ENCODE measurements at places on chromosomes 7 and 10.

- no peak for DNase-seq
Observed at GRCh38 chr10:28250782-28251181, 52.1 kb downstream of the MPP7 start.

DNA sequence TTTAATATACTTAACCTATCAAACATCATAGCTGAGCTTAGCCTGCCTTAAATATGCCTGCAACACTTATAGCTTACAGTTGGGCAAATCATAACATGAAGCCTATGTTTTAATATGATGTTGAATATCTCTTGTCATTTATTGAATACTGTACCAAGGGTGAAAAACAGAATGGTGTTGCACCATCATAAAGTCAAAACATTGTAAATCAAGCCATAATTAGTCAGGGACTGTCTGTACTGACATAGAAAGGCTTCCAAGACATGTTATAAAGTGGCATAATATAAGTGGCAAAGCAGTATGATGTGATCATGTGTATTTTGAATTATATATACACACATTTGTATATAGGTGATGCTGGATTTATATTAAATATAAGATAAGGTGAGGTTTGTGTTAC lies 140.0 kb downstream of the ZEB1 start:
- DNase-seq, result no peak

DNA sequence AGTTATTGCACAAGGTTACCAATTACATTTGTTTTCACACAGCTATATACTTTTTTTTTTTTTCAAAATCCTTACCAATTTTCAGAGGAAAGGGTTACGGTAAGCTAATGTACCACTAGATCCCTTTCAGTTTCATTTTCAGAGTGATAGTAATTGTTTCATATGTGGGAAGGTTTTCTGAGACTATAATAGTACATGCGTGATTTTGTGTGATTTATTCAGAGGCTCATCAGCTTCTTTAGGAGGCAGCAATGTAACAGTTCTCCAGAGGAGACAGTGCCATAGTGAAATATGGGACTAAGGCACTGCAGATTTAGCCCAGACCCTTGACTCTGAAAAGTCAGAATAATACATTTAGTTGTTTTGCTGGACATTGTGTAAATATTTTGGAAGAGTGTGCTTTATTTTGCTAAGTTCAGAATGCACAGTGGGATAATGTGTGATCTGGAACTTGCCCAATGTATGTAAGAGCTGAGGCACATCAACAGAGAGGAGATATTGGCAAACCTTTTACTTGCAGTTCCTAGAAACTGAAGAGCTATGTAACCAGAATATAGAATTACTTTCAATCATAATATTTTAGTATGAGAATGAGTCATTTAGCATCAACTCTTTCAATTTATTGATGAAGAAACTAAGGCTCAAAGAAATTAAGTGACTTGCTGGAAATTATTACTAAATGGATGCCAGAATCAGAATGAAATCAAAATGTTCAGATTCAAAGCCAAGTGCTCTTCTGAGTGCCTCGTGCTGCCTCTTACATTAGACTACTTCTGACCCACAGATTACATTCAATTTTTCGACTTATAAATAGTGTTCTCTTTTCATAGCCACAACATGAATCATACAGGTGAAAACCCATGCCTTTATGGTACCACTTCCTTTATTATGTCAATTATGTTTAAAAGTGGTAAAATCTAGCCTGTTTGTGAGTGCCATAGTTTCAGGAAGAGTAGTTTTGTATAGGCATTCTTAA lies 207.7 kb upstream of the TEX47 start:
- no peak for DNase-seq

DNA sequence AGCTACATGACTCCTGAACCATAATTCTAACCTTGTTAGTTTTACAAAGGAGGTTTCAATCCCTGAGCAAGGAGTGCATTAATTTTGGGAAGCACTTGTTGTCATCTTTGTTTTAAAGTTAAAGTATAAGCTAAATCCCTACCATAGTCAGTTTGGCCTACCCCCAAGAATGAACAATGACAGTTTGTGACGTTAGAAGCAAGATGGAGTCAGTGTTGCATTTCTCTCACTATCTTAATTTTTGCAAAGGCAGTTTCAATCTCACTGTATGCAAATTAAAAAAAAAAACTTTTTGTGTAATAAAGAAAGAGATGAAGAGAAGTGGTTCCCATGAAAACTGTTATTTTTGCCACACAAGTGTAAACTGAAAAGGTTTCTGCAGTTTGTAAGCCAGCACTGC lies 50.7 kb upstream of the PIK3AP1 start:
- no peak for DNase-seq

DNA sequence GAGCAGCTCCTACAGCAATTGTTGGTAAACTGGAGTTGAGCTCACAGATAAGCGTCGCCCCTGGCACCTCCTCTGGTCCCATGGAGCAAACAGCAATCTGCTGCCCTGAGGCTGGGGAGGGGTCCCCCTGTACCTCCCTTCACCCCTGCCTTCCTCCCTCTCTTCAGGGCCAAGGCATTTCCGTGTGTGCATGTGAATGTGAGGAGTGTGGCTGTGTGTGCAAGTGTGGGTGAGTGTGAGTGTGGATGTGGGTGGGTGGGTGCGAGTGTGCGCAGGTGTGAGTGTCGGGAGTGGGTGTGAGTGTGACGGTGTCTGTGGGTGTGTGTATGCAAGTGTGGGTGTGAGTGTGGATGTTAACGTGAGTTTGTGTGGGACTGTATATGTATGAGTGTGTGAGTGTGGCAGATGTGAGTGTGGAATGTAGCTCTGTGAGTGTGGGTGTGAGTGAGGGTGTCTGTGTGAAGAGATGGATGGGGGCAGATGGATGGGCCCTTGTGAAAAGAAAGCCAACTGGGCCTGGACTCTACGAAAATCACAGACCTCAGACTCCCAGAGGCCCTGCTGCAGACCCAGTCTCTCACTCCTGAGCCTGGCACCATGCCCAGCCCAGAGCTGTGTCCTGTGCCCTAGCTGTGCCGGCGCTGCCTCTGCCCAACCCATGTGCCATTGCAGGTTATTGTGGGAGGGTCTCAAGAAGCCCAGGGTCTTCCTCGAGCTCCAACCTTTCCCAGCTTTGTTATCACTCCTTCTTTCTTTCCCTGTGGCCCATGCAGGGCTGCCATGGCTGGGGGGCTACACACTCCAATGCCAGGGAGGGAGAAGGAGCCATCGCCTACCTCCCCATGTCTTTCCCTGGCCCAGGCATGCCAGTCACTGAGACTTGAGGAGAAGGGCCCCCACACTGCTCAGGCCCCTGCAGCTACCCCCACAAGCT lies 73.9 kb downstream of the GRID1 start:
- DNase-seq, result no peak

- no peak for DNase-seq
Observed at GRCh38 chr7:3733541-3734140, 432.6 kb downstream of the SDK1 start.

- DNase-seq, result no peak
Observed at GRCh38 chr7:138257459-138258196, 181.4 kb downstream of the AKR1D1 start.

DNA sequence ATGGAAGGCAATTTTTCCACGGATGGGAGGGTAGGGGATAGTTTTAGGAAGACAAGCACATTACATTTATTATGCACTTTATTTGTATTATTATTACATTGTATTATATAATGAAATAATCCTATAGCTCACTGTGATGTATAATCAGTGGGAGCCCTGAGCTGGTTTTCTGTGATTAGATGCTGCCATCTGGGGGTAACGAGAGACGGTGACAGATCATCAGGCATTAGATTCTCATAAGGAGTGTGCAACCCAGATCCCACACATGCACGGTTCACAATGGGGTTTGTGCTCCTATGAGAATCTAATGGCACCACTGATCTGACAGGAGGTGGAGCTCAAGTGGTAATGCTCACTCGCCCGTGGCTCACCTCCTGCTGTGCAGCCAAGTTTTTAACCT lies 103.9 kb upstream of the STK17A start:
- DNase-seq, result no peak

DNA sequence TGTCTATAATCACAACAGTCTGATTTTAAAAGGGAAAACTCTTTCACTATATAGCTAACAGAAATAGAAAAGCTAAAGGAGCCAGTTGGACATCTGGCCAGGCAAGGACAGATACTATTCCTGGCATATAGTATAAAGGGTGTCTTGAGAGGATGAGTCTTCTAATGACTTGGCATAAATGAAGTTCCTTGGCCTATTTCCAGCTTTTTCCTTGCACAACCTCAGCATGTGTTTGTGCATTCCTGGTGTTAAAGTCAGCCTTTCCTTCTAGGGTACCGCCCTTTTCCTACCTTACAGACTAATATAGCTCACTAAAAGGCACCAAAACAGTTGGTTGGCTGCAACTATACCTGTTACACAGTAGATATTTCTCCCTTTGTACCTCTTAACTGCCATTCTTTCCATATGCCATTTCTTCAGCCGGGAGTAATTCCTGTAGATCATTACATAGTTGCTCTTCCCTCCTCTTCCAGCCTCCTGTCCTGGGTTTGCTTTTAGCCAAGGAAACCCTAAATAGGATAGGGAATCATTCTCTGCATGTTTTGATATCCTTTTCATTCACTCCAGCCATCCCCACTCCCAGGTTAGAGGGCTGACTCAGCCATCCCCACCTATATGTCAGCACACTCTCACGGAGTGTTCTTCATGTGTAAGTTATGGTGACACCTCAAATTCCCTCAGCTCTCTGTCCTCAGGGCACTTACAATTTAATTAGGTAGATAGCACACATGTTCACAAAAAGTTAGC lies 102.1 kb upstream of the MDFIC start:
- DNase-seq, result no peak

DNA sequence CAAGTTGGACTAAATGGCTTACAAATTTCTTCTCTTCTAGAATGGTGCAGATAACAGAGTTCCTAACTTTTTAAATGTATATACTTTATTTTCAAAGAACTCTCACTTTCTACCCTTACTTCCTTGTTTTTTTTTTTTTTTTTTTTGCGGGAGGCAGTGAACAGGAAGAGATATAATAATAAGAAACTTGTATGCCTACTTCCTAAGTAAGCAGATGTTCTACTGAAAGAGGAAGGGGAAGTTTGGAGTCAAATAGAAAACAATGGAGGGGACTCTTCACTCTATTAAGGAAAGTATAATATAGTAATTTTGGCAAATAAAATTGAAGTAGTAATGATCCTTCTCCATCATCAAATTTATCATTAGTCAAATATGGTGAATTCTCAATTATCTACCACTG lies 754.0 kb downstream of the KCNMA1 start:
- DNase-seq, result no peak

- no peak for DNase-seq
Observed at GRCh38 chr7:2924866-2925840, 81.0 kb upstream of the GNA12 start.

DNA sequence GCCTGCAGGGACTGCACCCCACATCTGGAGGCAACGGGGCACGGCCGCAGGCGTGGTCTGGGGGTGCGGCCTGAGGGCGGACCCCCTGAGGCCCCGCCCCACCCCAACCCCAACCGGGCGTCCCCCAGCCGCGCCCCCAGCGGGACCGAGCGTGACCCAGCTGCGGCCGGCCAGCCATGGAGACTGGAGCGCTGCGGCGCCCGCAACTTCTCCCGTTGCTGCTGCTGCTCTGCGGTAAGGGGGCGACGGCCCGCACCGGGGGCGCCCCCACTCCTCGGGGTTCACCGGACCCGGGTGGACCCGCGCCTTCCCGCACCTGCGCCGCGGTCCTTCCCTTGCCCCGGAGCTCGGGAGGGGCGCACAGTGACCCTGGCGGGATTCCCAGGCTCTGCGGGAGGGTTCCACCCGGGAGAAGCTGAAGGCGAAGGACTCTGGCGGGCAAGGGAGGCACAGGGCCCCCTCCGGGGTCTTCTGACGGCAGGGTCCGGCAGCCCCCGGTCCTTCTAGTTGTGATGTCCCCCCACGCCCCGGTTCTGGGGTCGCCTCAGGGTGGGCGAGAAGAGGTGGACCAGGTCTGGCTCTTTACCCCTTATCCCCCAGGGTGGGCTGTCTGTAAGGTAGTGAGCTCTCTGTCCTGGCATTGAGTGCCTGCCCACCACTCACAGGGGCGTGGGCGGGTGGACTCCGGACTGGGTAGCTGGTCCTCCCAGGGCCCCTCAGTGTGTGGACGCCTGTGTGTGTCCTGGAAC lies at the start of gene RAMP3:
Gene RAMP3, plus strand, starts transcription at position 139 of the 749 bp plus-strand sequence. Its CDS starts 38 bp downstream, at position 177.
- no peak for DNase-seq

GRCh38 chr7:126845331-126845730 lies 407.4 kb downstream of the GRM8 start:
- DNase-seq, result no peak

DNA sequence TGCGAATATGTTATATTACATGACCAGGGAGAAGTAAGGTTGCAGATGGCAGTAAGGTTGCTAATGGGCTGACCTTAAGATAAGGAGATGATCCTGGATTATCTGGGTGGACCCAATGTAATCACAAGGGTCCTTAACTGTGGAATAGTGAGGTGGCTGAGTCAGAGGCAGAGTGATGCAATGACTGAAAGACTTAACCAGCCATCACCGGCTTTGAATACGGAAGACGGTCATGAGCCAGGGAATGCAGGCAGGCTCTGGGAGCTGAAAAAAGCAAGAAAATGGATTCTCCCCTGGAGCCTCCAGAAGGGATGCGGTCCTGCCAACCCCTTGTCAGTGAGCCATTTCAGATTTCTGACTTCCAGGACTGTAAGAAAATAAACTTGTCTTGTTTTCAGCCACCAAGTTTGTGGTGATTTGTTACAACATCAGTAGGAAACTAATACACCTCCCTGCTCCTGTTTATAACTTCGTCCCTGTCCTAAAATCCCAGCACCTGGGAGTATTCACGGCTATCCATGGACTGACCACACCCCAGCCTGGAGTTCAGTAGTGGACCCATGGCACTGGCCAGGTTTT lies 4.6 kb upstream of the C10orf95 start:
- DNase-seq, result no peak

GRCh38 chr7:51123322-51124019 lies 193.1 kb downstream of the COBL start:
- peak; percentile 80 for DNase-seq

DNA sequence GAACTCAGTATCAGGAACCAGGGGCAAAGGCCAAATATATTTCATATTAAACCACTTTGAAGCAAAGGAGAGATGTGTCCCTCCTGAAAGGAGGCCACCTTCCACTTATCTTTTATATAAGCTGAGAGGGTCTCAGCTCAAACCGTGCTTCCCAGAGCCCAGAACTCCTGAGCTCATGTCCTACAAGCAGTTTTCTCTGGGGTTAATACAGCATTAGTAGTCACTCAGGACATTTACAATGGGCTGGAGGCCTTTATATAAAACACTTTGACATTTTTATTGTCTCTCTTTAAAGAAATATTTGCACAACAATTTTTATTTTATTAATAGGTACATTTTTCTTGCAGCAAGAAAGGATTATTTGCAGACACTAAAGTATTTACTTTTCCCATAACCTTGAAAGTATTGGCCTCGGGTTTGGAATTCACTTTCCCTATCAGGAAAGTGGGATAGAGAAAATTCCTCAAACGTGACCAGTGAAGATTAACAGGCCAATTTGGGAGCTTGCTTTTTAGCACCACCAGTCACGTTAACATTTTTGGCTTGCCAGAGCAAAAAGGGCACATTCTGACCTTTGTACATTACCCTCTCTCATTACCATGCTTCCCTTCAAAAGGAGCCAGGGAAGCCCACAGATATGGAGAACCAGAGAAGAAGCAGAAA lies 464.9 kb upstream of the NRP1 start:
- DNase-seq, result no peak

DNA sequence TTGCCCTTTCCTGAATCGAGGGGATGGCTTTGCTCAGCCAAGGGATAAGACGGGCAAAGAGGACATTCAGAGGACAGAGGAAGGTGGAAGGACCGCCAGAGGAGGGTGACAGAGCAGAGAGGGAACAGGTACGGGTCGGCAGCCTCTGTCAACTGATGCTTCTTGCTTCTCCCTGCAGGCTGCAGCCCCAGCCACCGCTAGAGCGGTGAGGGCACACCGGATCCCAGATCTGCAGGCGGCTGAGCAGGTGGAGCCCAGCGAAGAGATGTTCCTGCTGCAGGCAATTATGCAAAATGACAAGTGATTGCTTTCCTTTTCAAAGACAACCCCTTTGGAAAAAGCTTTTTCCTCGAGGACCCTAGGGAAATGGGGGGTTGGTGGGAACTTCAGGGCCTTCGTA lies 181.9 kb upstream of the ANKRD30A start:
- DNase-seq, result no peak

Measured in activated CD8-positive, alpha-beta memory T cell treated with anti-CD3 and anti-CD28 coated beads, Interleukin-2, amount 50 U/mL, for 48 hours (primary cell).